Substantia nigra (tissue), 51 donors: ENCODE measurements at places on chromosomes 5 and 9.

GRCh38 chr9:130565792-130566191 lies 13.6 kb upstream of the FUBP3 start:
- DNase-seq: no peak

DNA sequence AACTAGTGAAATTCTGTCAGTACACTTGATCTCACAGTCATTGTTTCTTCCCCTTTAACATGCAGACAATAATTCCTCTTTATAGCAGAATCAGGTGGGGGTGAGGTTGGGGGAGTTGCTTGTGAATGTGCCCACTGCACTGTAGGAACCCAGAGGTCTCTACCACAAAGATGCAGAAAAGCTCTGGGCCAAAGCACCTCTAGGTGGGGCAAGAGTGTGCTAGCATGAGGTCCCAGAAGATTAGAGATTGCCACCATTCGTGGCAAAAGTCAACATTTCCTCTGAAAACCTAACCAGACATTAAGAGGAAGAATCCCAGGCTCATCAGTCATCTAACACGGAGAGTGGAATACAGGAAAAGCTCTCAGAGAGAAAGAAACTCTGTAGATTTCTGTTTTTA lies 74.5 kb downstream of the PTCD2 start:
- no peak for DNase-seq

DNA sequence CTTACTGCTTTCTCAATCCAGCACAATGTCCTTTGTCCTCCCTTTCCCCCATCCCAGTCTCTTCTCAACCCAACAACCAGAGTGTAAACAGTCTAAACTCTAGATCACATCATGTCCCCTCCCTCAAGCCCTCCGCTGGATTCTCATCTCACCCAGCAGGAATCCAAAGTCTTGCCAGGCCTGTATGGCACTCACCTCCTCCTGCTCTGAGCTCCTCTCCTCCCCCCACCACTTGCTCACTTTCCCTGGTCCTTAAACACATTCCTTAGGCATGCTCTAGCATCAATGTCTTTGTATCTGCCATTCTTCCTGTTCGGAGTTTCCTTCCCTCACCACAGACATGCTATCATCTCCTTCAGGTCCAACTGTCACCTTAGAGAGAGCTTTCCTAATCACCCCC lies 78.8 kb downstream of the NIPSNAP3B start:
- no peak for DNase-seq

DNA sequence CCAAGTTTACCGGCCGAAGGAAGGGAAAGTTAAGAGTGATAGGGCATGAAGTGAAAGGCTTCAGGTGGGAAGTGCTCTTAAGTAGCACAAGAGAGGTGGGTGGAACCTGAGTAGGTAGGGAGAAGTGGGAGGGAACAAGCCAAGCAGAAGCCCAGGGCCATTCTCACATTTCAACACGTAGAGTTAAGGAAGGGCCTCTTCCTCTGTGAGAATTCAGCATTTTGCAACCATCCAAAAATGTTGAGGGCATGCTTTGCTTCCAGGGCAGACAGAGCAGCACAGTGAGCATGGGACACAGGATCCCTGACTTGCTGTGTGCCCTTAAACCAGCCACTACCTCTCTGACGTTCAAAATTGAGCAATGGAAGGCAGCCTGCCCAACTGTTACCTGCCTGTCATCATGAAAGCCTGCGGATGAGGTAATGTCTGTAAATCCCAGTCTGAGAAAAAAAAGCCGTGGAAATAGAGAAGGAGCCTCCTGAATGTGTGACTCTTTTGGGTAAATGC lies 3.3 kb downstream of the CYFIP2 start:
- DNase-seq: no peak

DNA sequence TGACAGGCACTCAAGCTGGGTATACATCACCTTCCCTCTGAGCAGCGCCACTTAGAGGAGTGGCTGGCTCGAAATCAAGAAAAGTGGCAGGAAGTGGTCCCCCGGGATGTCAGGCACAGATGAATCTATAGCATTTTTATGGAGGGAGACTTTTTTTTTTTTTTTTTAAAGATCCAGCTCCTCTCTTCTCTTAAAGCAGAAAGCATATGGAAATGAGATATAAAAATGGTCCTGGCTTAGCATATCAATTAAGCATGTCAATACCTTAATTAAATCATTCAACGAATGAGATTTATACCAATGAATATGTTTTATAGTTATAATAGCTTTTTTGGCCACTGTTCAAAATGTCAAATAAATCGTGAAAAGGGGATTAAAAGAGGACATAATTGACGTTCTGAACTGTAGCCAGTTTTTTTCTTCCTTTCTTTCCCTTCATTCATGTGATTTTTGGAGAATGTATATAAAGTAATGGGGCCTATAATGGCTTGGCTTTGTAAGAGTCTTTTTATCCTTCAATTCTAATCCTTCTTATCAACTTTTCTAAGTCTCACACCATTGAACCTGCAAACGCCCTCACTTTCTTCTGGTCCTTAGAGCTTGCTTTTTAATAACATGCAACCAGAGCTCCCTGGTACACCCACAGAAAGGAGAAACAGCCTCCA lies 319.2 kb upstream of the PANK3 start:
- DNase-seq: no peak

GRCh38 chr5:175344331-175345195 lies 99.4 kb downstream of the DRD1 start:
- no peak for DNase-seq

- DNase-seq: no peak
These were observed 344.8 kb downstream of the MTRR start for GRCh38 chr5:8213701-8214240.

- DNase-seq: no peak
These were observed 240.3 kb downstream of the AGTPBP1 start for GRCh38 chr9:85501456-85501855.

- no peak for DNase-seq
These were observed 162.8 kb downstream of the SREK1 start for GRCh38 chr5:66306844-66307315.

DNA sequence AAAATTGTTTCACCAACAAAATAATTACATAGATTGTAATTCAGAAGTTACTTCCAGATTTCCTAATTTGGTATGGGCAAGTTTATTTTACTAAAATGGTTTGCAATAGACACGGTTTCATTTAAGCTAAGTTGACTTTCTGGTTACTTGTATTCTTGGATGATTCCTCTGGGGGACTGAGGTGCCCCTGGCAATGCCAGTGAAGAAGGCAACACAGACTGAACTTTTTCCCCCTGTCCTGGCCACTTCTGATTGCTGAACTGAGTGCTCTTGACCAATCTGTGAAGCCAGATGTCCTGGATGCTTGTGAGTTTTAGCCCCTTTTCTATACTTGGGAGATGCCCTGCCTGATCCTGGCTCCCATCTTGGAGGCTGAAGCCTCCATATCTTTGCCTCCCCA lies 66.3 kb upstream of the FANCC start:
- no peak for DNase-seq

DNA sequence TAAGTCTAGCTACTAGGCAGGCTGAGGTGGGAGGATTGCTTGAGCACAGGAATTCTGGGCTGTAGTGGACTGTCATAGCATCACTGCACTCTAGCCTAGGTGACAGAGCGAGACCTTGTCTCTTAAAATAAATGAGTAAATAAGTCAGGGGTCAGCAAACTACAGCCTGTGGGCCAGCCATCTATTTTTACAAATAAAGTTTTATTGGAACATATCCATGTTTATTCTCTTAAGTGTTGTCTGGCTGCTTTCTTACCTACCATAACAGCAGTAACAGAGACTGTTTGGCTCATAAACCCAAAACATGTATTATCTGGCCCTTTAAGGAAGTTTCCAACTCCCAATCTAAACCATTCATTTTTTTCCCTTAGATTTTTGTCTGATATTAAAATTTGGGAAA lies 29.6 kb downstream of the DIMT1 start:
- DNase-seq: no peak

DNA sequence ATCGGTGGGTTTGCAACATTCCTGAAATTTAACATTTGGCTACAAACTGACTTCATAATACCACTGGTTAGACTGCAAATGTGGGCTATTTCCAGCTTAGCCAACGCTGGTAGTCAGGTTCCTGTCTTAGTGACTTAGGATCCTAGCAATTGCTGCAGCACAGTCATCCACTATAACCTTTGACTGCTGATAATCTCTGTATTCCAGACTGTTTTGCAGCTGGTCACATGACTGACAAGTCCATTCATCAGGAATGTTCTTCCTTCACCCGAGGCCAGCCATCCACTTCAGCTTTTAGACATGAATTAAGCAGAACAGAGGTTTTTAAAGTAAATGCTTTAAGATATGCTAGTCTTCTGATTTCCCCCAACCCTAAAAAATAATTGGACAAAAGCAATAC lies 425.9 kb upstream of the MPDZ start:
- DNase-seq: no peak

GRCh38 chr5:167381457-167381856 lies 910.0 kb upstream of the WWC1 start:
- no peak for DNase-seq

DNA sequence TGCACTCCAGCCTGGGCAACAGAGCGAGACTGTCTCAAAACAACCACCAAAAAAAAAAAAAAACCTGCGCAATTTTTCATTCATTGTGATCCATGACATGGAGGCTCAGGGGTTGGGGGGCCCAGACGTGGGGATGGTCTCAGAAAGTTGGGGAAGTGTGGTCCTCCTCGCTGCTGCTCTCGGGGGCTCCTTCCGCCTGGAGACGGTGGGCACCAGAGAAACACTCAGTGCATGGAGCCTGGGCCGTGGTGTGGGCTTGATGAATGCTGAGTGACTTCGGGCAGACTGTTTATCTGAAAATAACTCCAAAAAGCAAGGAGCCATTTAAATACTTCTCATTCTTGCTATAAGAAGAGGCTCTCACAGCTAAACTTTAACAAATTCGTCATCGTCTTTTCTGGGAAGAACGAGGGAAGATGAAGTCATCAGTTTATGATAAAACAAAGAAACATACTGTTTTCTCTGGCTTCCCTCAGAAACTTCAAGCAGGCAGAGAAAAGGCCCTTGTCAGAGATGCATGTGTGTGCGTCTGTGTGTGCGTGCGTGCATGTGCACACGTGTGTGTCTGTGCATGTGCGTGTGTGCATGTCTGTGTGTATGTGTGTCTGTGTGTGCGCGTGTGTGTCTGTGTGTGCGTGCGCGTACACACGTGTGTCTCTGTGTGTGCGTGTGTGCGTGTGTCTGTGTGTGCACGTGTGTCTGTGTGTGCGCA lies 35.0 kb downstream of the RASGEF1C start:
- DNase-seq: no peak

GRCh38 chr9:125755340-125755739 lies 8.2 kb downstream of the PBX3 start:
- DNase-seq: no peak

- no peak for DNase-seq
These were observed 34.5 kb upstream of the CDKN2AIPNL start for GRCh38 chr5:134445856-134446818.

- no peak for DNase-seq
These were observed 2.7 kb downstream of the OR2V2 start for GRCh38 chr5:181149806-181150733.

GRCh38 chr5:93909356-93909755 lies 168.0 kb upstream of the POU5F2 start:
- DNase-seq: no peak

DNA sequence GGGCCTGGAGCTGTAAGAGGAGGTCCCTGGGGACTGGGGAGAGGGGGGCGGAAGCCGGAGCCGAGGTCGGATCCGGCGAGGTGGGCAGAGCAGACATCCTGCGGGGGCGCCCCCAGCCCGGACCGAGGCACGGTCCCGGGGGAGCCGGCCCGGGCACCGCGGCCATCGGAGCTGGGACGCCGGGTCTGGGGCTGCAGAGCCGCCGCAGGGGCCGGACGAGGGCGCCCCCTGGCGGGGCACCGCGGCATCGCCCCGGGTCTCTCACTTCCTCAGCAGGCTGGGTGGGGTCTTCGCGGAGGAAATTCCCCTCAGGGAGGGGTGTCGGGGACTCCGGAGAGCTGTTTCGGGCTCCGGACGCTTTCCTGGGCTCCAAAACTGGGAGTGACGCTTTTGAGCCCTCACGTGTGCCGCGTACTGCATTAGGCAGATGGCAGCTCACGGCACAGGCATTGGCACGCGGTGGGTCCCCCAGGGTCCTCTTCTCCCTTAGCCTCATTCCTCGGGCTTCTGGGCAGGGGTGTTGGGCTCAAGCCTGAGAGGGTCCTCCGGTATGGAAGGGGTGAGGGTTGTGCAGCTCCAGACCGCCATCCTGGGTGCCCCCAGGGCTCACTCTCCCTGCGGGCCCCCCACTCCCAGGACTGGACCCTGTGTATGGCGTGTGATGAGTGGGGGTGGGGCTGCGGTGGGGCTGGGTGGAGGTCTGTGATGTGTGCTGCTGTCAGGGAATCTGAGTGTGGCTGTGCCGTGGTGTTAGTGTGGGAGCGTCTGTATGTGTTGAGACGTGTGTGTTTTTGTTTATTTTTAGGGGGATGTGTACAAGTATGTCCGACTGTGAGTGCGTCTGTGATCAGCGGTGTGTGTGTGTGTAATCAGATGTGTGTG lies 29.6 kb downstream of the LHX2 start:
- peak; percentile 35 for DNase-seq

DNA sequence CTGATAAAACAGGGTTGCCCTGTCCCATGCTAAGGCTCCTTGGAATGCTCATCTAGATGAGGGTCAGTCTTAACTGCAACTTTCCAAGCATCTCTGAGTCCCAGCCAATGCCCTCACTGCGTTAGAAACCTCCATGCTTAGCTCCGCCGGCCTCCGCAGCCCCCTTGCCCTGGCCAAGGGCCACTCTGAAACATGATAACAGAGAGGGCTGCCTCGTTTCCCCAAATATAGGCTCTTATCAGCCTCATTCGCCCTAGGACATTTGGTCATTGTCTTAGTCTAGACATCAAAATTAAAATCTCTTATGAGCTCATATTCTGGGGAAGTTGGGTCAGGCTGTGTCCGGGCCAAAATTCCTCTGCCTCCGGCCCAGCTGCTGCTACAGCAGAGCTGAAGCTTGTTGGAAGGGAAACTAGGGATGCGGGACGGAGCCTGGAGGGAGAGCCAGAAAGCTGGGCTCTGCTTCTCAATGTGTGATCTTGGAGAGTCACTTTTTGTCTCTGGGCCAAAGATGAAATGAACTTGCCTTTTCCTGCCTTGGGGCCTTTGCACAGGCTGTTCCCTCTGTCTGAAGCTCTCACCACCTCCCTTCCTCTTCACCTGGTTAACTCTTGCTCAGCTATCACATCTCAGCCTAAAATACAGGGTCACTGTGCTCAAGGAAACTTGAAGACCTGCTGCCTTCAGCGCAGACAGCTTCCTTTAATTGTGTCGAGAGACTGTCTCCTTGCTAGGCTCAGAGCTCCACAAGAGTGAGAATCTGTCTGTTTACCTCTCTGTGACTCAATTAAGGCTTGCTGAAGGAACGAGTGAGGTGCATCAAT lies 191.3 kb downstream of the RGS3 start:
- DNase-seq: no peak

- DNase-seq: no peak
These were observed 1610.1 kb upstream of the ACO1 start for GRCh38 chr9:30774326-30774725.

GRCh38 chr9:124947727-124948391 lies 7.0 kb upstream of the GOLGA1 start:
- DNase-seq: no peak

DNA sequence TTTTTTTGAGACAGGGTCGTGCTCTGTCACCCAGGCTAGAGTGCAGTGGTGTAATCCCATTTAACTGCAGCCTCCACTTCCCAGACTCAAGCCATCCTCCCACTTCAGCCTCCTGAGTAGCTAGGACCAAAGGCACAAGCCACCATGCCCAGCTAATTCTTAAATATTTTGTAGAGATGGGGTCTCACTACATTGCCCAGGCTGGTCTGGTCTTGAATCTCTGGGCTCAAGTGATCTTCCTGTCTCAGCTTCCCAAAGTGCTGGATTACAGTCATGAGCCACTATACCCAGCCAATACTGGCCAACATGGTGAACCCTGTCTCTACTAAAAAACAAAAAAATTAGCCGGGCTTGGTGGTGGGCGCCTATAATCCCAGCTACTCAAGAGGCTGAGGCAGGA lies 6.8 kb downstream of the DCAF12 start:
- DNase-seq: no peak

GRCh38 chr9:128636024-128636390 lies 20.6 kb downstream of the DYNC2I2 start:
- DNase-seq: no peak
